ENCODE measurements at places on chromosomes 3 and 15. TPM values are rescaled to one million over a fixed set of nuclear protein-coding genes. Genes with fewer than 3 reads are reported as not detected.

SLC9A9 gene
- 13.8 TPM for total RNA-seq

ZBTB47 gene
- total RNA-seq = 0.21 TPM

ARHGEF26 gene
- 0.06 TPM for total RNA-seq

SGO1 gene
- 42.4 TPM for total RNA-seq

APH1B gene
- 7.3 TPM for total RNA-seq

IGSF11 gene
- total RNA-seq = 2.0 TPM

SOX14 gene
- total RNA-seq = not detected

BLM gene
- total RNA-seq = 57.7 TPM

RUVBL1 gene
- total RNA-seq = 58.7 TPM

GRIP2 gene
- total RNA-seq = 0.45 TPM

CSNK1G1 gene
- 30.4 TPM for total RNA-seq

DLL4 gene
- not detected for total RNA-seq

FETUB gene
- total RNA-seq = not detected

MUSTN1 gene
- 2.8 TPM for total RNA-seq

GRCh38 chr3:42556089-42556632 is 25.6 kb downstream of the SEC22C start:
- no peaks in the 10 kb centered on the region for H3K27me3 ChIP-seq
- DNase-seq = peak; percentile 75
- H3K27ac ChIP-seq = peak overlapping the region; percentile 96
- H3K36me3 ChIP-seq = peaks cover 59% of the 10 kb centered on the region
- peak overlapping the region; percentile 47 for H3K4me3 ChIP-seq

GRCh38 chr3:72163809-72164634 is 379.1 kb upstream of the PROK2 start:
- DNase-seq = no peak
- no peak overlapping the region for H3K4me3 ChIP-seq
- H3K4me1 ChIP-seq = no peaks in the 10 kb centered on the region
- no peaks in the 10 kb centered on the region for H3K27me3 ChIP-seq
- no peak overlapping the region for H3K27ac ChIP-seq

DNA sequence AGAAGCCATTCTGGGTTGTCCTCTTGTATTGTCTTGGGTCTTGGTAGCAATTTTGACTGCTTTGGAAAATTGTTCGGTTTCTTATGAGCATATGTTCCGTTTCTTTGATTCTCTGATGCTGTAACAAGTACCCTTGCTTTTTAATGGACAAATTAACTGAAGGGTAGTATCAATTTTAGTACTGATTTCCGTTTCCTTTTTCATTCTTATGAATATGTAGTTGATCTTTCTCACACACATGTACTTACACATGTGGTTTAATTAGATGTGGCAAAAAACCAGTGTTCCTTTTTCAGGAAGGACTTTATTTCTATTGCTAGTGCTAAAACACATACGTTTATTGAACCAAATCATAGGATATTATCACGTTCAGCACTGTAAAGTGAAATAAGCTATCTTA is 119.1 kb downstream of the TCF12 start:
- H3K4me3 ChIP-seq = no peak overlapping the region
- no peaks in the 10 kb centered on the region for H3K27me3 ChIP-seq
- peaks cover 3% of the 10 kb centered on the region for H3K36me3 ChIP-seq
- H3K27ac ChIP-seq = no peak overlapping the region
- H3K4me1 ChIP-seq = peaks cover 17% of the 10 kb centered on the region

DNA sequence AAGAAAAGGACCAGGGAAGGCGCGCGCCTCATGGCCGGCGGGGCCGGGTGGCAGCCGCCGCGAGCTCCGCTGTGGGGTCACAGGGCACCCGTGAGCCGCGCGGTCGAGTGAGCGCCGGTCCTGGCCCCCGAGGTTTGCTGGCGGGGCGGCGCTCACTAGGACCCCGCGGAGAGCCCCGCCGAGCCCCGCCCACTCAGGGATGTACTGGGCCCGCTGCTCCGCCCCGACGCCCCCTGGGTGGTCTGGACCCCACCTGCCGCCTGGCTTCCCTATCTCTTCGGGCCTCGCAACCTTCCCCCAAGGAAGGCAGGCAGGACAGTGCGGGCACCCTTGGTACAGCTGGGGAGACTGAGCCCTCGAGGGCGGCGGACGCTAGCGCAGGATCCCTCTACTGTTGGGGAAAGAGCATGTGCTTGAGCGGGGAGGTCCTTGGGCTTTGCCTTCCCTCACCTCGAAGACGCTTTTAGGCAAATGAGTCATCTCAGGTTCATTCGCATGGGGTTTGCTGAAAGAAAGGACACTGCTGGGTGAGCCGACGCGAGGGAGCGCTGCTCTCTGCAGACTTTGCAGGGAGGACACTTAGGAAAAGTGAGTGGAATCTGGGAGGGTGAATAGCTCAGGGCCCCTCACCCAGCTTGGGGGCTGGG is at the start of gene CHRNB4:
TSS of gene CHRNB4 (minus strand) at position 109 of the 647 bp plus-strand sequence. CDS start at position 32, 77 bp downstream.
- H3K4me3 ChIP-seq = peak within 1 kb of the TSS; percentile 53
- DNase-seq = no peak
- no peak within 1 kb of the TSS for H3K27ac ChIP-seq
- no peaks in the 10 kb centered on the region for H3K36me3 ChIP-seq

DNA sequence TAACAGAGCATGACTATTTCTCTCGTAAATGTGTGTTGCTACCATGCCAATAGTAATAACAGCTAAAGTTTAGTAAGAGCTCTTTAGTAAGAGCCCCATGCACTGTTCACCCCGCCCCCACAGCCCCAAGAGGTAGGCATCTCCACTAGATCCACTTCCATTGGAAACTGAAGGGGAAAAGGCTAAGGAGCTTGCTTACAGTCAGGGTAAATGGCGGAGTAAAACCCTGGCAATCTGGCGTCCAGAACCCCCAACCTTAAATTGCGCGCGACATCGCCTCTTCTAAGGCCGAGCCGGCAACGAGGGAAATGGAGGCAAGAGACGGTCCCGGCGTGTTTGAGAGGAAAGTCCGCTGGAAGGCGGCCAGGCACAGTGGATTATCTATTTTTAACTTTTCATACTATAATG is 654 bp upstream of the C3orf38 start:
- peaks cover 20% of the 10 kb centered on the region for H3K36me3 ChIP-seq
- peak overlapping the region; percentile 93 for H3K4me3 ChIP-seq
- DNase-seq = no peak
- peaks cover 41% of the 10 kb centered on the region for H3K4me1 ChIP-seq
- H3K27ac ChIP-seq = peak overlapping the region; percentile 97

GRCh38 chr3:48493203-48493501 is 10.8 kb downstream of the SHISA5 start:
- no peaks in the 10 kb centered on the region for H3K27me3 ChIP-seq
- peaks cover 2% of the 10 kb centered on the region for H3K4me1 ChIP-seq
- H3K4me3 ChIP-seq = no peak overlapping the region
- peaks cover 23% of the 10 kb centered on the region for H3K36me3 ChIP-seq

- DNase-seq = peak; percentile 39
- no peaks in the 10 kb centered on the region for H3K27me3 ChIP-seq
- H3K4me3 ChIP-seq = peak overlapping the region; percentile 47
- peaks cover 39% of the 10 kb centered on the region for H3K36me3 ChIP-seq
- H3K4me1 ChIP-seq = peaks cover 82% of the 10 kb centered on the region
Measured at GRCh38 chr3:46971742-46972141, 4.8 kb downstream of the CCDC12 start.

DNA sequence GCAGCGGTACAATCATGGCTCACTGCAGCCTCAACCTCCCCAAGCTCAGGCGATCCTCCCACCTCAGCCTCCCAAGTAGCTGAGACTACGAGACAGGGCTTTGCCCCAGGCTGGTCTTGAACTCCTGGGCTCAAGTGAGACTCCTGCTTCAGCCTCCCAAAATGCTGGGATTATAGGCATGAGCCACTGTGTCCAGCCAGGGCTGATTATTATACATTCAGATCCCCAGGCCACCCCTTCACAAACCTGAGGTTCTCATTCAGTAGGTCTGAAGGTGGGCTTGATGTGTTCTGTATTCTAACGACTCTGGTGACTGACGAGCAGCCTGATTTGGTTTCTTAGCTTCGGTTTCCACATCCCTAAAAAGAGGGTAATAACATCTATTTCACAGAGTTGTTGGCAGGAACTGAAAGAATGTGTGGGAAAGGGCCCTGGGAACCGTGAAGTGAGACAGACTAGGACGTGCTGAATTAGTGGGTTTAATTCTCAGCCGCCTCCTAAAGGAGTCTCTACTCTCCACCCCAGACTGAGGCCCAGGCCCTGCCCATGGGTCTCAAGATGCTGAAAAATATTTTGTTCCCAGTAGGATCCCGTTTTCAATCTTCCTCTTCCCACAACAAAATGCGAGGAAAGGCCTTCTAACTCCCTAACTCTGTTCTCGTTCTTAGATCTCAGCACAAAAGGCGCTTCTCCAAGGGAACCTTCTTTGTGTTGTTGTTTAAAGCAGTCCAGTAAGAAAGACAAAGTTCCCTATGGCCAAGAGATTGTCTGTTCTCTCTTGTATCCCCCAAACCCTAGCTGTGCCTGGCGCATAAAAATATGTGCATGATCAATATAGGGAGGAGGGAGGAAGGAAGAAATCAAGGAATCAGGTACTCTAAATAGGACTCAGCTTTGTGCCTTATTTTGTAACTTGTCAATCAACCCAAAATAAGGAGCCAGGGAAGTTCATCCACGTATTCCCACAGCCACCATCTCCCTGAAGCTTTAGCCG is 210.0 kb upstream of the TOPAZ1 start:
- no peak overlapping the region for H3K4me3 ChIP-seq
- DNase-seq = no peak
- peaks cover 33% of the 10 kb centered on the region for H3K27me3 ChIP-seq
- no peaks in the 10 kb centered on the region for H3K36me3 ChIP-seq
- no peak overlapping the region for H3K27ac ChIP-seq

GRCh38 chr15:83973816-83974215 is 261.8 kb upstream of the GOLGA6L4 start:
- H3K4me3 ChIP-seq = no peak overlapping the region
- no peaks in the 10 kb centered on the region for H3K36me3 ChIP-seq

- H3K36me3 ChIP-seq = peaks cover 3% of the 10 kb centered on the region
- H3K4me3 ChIP-seq = no peak overlapping the region
- H3K27me3 ChIP-seq = no peaks in the 10 kb centered on the region
- peaks cover 3% of the 10 kb centered on the region for H3K4me1 ChIP-seq
- no peak overlapping the region for H3K27ac ChIP-seq
- no peak for DNase-seq
Measured at GRCh38 chr3:66403323-66403990, 97.4 kb downstream of the LRIG1 start.

DNA sequence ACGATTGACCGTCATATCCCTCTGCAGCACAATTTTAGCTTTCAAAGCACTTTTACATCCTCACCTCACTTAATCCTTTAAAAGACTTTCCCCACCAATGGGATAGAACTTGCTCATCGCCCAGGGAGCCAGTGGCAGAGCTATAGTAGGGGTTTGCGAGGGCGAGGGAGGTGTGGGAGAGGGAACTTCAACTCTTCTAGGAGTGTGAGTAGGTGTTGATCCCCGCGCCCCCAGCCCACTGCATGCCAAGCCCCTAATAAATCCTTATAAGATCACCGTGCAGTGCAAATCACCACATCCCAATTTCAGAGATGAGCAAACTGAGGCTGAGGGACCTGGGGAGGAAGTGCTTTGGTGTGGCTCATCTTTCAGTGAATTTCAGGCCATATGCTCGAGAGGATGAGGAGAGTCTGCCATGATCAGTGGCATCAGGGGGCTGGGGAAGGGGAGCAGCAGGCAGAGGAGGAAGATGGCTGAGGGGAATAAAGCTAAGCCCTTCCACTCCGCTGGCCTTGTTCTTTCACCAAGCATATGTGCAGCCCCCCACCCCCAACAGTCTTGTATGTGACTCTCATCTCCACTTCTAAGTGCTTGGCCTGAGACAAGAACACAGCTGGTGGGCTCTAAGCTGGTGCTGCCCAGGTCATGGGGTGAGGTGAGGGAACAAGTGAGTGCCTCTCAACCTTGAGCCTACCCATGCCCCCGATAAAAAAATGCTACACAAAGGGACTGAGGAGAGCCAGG is 5.1 kb downstream of the INSYN1 start:
- H3K36me3 ChIP-seq = no peaks in the 10 kb centered on the region
- no peak for DNase-seq
- H3K27me3 ChIP-seq = peaks cover 35% of the 10 kb centered on the region
- no peaks in the 10 kb centered on the region for H3K4me1 ChIP-seq

DNA sequence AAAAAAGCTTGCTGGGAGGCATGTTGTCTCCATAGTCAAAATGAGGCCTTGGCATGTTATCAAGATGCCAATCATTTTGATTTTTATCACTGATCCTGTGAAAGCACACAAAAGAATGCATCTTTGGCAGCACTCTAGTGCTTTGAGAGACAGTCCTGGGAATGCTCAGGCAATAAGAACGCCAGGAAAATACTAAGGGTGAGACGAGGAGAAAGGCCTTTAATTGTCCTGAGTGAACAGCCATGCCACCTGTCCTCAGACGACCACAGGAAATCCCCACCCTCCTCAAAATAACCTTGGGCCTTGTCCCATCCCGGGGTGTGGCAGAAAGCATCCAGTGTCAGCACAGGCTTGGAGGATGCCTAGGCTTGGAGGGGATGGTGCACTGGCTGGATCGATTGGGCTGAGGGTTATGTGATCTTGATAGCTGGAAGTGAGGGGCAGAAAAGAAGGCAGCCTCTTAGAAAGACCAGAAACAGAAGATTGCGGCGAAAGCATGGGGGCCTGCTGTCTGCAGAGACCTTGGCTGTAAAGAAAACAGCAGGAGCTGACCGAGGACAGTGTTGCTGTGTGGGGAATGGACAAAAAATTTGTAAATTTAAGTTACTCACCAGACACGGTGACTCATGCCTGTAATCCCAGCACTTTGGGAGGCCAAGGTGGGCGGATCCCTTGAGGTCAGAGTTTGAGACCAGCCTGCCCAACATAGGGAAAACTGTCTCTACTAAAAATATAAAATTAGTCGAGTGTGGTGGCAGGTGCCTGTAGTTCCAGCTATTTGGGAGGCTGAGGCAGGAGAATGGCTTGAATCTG is 7.3 kb downstream of the TMEM158 start:
- H3K4me3 ChIP-seq = no peak overlapping the region
- H3K27me3 ChIP-seq = peaks cover 49% of the 10 kb centered on the region

All from activated CD4-positive, alpha-beta T cell treated with anti-CD3 and anti-CD28 coated beads, Interleukin-2, amount 10 ng/mL, durations not matched to agents 7 days and 5 days (primary cell).